ENCODE measurements at places on chromosomes 3 and 15. TPM values are rescaled to one million over a fixed set of nuclear protein-coding genes. Genes with fewer than 3 reads are reported as not detected.

DNA sequence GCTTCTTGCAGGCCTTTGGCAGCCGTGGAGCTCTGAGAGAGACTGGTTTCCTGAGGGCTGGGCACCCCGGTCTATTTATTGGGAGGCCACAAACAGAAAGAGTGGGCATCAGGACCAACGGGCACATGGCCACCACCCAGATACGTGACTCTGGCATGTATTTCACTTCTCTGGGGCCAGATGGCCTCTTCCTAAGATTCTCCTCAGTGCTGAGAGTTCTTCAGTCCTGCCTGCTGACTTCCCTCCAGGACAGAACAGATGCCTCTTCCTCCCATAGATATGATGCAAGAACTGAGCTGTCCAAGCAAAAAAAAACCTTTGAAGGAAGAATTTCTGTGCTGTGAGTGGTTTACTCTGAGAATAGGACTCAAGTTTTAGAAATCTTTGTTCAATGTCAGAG lies 107.7 kb downstream of the IGF2BP2 start:
- DNase-seq = no peak

GRCh38 chr3:109188741-109189140 lies 52.2 kb downstream of the C3orf85 start:
- no peak for DNase-seq

GRCh38 chr3:122903171-122903570 lies 108.3 kb downstream of the SLC49A4 start:
- no peak for DNase-seq

Gene EIF3J
- total RNA-seq = 129 TPM

Gene ATXN7
- total RNA-seq = 42.2 TPM

Gene TRPM1
- not detected for total RNA-seq

DNA sequence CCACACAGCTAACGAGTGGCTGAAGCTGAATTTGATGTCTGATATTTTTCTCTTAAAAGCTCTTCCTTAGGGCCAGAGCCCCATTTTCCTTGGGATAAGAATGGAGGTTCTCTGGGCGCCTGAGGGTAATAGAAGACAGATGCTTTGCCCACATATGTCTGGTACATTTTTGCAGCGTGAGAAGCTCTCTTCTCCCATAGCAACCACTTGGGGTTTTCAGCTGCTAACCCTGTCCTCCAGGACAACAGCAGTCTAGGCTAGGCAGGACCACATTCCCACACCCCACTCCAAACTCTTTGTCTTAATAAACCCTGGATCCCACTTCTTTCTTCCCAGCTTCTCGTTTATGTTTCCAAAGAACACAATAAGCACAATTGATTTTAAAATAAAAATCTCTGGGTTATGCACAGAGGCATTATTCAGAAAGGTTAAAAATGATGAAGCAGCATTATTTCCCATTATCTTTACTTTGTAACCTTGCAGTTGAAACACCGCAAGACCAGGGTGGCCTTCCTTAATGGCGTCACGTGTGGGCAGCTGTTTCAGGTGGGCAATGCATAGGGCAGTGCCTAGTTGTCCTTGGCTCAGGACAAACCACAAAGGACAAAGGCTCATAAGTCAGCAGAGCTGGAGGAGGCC lies 56.5 kb upstream of the NTRK3 start:
- DNase-seq = no peak

- DNase-seq = no peak
These were observed 437.3 kb downstream of the TBL1XR1 start for GRCh38 chr3:176759815-176760506.

Measured in OCI-LY7 (cell line).